ENCODE measurements at places on chromosomes 13 and 19.

GRCh38 chr19:55365245-55365644 lies 2.2 kb upstream of the GARIN5B start:
- DNase-seq: no peak

GRCh38 chr13:29791508-29791907 lies 58.9 kb downstream of the UBL3 start:
- no peak for DNase-seq

DNA sequence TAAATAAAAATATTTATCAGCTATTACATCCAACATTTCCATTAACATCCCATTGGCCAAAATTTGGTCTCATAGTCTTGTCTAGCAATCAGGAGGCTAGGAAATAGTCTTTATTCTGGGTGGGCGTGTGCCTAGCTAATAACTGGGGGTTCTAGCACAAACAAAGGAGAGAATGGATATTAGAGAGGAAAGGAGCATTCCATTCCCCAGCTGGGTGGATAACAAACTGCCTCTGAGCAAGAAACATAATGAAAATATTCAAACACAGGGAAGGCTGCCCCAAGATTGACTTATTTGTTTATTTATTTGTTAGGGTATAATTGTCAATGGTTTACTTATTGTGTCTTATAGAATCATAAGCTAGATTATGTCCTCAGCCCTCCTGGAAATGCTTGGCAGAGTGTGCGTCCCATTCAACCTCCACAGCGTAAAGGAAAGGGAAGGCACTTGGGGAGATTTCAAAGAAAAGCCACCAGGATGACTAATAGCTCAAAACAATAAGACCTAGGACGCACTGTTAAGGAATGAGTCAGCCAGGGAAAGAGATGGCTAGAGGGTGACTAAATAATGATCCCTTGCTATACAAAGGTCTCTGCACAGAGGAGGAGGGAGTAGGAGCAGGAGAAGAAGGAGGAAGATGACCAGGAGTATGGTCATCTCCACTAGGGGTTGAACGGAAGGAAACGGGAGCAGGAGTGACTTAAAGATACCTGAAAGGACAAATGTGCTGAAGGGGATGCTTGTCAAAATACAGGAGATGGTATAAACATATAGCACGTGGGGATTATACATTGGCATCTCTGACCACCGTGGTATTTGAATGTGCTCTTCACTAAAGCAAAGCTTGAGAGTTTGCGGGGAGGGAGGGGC lies 23.5 kb upstream of the USP12 start:
- DNase-seq: no peak

- DNase-seq: no peak
These were observed 12.8 kb upstream of the ZNF14 start for GRCh38 chr19:19745496-19746285.

- no peak for DNase-seq
These were observed 10.7 kb downstream of the RFX2 start for GRCh38 chr19:6099599-6099998.

DNA sequence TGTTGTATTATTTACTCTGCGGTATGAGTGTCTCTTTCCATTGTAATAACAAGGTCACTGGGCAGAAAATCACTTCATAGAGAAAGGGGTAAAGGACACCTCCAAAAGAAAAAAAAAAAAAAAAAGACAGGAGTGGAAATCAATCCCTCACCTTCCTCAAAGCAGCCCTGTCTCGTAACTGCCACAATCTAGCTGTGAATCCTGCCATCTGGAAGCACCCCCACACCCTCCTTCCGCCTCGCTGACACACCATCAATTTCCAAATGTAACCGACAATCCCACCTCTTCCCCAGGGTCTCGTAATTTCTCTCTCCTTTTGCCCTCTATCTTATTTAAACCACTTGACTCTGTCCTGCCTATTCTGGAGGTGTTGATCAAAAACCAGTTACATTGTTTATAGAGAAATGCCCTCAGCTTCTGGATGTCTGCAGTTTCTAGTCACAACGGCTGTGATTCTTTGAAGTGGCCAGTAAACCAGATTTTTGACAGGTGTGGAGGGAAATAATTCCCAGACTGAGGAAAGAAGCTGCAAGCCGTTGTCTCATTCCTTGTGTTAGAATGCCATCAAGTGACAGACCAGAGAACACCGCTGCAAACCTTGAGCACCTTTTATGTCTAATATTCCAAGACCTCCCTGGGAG lies 9.1 kb upstream of the POP4 start:
- no peak for DNase-seq

- no peak for DNase-seq
These were observed 1.2 kb upstream of the DCLK1 start for GRCh38 chr13:36132376-36132775.

- DNase-seq: no peak
These were observed 88.4 kb upstream of the PCDH8 start for GRCh38 chr13:52936806-52937205.

DNA sequence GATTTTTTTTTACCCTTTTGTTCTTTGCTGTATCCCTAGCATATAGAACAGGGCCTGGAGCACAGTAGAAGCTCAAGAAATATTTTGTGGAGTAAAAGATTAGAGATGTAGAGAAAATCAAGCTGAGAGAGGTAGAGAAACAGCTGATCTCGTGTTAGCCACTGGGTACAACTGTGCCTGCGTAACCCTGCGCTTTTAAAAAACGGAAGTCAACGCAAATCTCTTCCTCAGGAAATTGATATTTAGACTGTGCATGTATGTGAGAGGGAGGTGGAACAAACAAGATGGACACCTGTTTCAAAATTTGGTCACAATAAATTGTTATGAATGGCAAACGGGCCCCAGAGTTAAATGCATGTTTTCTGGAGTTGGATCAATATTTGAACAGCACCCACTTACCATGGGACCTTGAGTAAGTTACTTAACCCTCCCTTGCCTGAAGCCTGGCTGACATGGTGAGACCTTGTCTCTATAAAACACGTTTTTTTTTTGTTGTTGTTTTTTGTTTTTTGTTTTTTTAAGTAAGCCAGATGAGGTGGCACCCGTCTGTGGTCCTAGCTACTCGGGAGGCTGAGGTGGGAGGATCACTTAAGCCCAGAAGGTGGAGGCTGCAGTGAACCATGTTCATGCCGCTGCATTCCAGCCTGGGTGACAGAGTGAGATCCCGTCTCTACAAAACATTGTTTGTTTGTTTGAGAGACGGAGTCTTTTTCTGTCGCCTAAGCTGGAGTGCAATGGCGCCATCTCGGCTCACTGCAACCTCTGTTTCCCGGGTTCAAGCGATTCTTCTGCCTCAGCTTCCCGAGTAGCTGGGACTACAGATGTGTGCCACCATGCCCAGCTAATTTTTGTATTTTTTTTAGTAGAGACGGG lies 3.3 kb upstream of the EPOR start:
- no peak for DNase-seq

GRCh38 chr19:36709423-36709822 lies 22.0 kb downstream of the ZNF567 start:
- DNase-seq: no peak

DNA sequence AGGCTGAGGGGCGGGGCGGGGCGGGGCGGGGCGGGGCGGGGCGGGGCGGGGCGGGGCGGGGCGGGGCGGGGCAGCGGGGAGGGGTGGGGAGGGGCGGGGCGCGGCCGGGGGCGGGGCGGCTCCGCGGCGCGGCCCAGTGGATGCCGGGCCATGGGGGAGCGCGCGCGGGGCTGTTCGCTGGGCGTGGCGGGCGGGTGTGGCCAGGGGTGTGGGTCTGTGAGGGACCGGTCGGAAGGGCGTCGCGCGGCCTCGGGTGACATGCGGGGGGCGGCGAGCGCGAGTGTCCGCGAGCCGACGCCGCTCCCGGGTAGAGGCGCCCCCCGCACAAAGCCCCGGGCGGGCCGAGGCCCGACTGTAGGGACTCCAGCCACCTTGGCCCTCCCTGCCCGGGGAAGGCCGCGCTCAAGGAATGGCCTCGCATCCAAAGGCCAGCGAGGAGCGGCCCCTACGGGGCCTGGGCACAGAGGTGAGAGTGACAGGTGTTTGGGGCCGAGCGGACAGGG lies at the start of gene ZFP28:
Gene ZFP28 (plus strand): TSS at position 188 of the 503 bp plus-strand sequence. CDS start 71 bp downstream, at position 259.
- DNase-seq: no peak

- DNase-seq: no peak
These were observed 26.1 kb upstream of the EID2 start for GRCh38 chr19:39566064-39566463.

DNA sequence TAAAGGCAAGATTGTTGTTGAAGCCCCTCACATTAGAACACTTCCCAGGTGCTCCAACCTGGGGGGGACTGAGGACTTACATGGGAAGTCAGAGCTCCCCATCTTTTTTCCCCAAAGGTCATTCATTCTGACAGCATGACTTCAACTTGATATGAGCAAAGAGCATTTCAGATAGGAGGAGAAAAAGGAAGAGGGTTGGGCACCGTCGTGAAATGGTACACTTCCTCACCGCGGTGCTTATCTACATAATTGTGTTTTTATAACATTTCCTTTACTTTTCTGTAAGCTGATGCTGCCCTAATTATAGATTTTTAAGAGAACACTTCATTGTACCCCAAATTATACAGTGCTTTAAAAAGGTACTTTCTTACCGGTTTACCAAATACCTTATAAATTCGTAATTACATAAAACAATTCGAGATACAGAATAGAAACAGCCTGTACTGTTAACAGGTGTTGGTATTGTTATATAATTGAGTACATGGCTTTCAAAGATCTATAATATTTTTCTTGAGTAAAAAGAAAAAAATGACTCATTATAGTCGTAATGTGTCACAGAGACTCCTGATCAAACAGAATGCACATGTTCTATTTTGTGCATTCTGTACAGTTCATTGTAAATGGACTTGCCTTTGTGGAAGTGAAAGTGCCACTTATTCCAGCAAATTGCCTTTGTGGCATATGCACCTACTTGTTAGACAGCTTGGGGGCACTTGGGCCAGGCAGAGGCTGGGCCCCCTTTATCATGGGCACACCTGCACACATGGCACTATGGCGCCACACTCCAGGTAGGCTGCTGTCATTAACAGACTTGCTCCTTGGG lies 81.8 kb downstream of the GGACT start:
- no peak for DNase-seq

DNA sequence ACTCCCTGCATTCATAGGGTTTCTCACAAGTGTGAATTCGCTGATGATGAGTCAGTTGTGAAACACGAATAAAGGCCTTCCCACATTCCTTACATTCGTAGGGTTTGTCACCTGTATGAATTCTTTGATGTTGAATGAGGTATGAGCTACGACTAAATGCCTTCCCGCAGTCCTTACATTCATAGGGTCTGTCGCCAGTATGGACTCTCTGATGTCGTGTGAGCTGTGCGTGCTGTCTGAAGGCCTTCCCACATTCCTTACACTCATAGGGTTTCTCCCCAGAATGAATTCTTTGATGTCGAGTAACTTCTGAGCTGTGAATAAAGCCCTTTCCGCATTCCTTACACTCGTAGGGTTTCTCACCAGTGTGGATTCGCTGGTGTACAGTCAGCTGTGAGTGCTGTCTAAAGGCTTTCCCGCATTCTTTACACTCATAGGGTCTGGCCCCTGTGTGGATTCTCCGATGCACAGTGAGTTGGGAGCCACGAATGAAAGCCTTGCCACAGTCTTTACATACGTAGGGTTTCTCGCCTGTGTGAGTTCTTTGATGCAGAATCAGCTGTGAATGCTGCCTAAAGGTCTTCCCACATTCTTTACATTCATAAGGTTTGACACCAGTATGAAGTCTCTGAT lies 30.5 kb upstream of the COX7A1 start:
- DNase-seq: no peak

Measured in stimulated activated CD8-positive, alpha-beta memory T cell treated with anti-CD3 and anti-CD28 coated beads, Interleukin-15, amount 100 ng/mL, for 4 hours (primary cell).